ENCODE measurements at places on chromosomes 16 and 17.
A peak's percentile ranks its signal among the peaks of the same experiment; 100 is the strongest.

GRCh38 chr16:50304467-50305440 is 38.4 kb downstream of the ADCY7 start:
- DNase-seq: no peak

GRCh38 chr16:89922884-89923639 is at the start of gene TUBB3:
TSS of gene TUBB3 (plus strand) at chr16:89923342. CDS start at chr16:89923402, 60 bp downstream.
- DNase-seq: peak; percentile 90

DNA sequence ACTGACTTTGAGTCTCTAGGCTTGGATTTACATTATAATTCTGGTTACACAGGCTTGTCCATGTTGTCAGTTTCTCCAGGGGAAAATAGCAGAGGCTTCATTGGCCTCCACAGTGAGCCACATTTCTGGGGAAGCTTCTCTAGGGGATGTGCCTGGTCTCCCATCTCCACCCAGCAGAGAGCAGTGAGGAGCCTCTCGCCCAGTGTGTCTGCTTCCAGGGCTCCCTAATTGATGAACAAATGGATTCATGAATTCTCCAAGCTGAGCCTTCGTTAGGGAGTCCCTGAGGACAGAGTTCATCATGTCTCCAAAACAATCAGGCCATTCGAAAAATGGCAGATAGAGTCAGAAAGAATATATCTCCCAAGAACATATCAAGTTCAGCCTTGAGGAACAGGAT is 162.4 kb upstream of the TOX3 start:
- DNase-seq: no peak

GRCh38 chr17:41812381-41813151 is at the start of gene FKBP10:
TSS of gene FKBP10 (plus strand) at chr17:41813004. CDS start at chr17:41813035, 31 bp downstream.
- peak; percentile 82 for DNase-seq

Measured in OCI-M1 (cell line).